ENCODE measurements at places on chromosomes 5 and 9.

DNA sequence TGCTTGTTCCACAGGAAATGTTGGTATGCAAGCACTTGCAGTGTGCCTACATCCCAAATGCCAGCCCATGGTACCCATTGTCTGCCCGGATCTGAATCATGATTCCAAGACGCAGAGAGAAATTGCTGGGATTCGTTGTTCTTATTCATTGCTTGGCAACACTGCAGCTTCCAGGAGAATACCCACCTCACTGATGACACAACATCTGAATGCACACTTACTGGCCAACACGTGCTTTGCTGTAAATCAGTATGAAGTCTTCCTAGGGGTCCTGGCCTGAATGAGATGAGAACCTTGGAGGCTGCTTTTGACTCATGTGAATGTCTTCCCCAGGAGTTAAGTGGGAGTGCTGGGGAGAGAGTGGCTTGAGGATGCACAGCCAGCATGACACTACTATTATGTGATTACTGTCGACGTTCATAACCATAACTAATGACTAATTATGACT is 11.6 kb downstream of the SRD5A1 start:
- no peak for DNase-seq

- no peak for DNase-seq
These were observed 59.1 kb downstream of the PHF2 start for GRCh38 chr9:93635186-93636107.

GRCh38 chr9:7363777-7364477 is 435.7 kb downstream of the DMAC1 start:
- DNase-seq, result no peak

GRCh38 chr9:133528001-133528875 is 3.5 kb upstream of the MYMK start:
- no peak for DNase-seq

- DNase-seq, result no peak
These were observed 18.8 kb downstream of the HAPLN1 start for GRCh38 chr5:83701886-83702285.

- no peak for DNase-seq
These were observed 652.4 kb upstream of the MEF2C start for GRCh38 chr5:89535411-89535810.

GRCh38 chr5:79237740-79238560 is 2.0 kb downstream of the JMY start:
- no peak for DNase-seq

GRCh38 chr9:133372144-133372543 is 3.7 kb downstream of the SURF4 start:
- DNase-seq, result no peak

GRCh38 chr9:119841016-119841415 is 471.8 kb upstream of the BRINP1 start:
- DNase-seq, result no peak

DNA sequence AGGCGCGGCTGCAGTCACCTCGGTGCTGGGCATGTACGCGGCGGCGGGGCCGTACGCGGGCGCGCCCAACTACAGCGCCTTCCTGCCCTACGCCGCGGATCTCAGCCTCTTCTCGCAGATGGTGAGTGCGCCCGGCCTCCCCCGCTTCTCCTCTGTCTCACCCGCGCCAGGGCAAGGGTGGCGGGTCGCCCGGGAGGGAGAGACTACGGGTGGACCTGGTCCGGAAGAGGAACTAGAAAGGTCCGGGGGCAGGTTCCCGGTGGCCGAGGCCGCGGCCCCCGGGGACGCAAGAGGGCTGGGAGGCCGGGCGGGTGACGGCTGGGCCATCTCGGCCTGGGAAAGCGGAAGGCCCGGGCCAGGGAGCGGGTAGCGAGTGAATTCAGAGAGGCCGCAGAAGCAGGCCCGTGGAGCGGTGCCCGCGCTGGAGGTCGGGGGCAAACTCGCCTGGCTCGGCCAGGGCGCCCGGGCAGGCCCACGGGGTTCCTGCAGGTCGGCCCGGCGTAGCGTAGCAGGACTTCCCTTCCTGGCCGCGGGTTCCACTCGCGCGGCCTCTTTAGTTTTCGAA is 711 bp downstream of the IRX1 start:
- no peak for DNase-seq

- DNase-seq, result no peak
These were observed 4.3 kb upstream of the ITGA1 start for GRCh38 chr5:52783226-52783959.

GRCh38 chr5:22567983-22568382 is 285.2 kb downstream of the CDH12 start:
- no peak for DNase-seq

- no peak for DNase-seq
These were observed 47.3 kb downstream of the PFDN1 start for GRCh38 chr5:140255460-140256157.

Data from CD4-positive, alpha-beta T cell treated with Interleukin-1 beta for 1 hour (primary cell).